ENCODE measurements at places on chromosomes 16 and 17. TPM values are rescaled to one million over a fixed set of nuclear protein-coding genes. Genes with fewer than 3 reads are reported as not detected.

Gene RNF43
- 0.45 TPM for total RNA-seq

Gene FBXW10B
- total RNA-seq = 2.7 TPM

Gene ANKRD40CL
- total RNA-seq = not detected

Gene DNASE1L2
- total RNA-seq = 1.3 TPM

Gene TPSAB1
- not detected for total RNA-seq

Gene RPS15A
- total RNA-seq = 2,340 TPM

Gene PMFBP1
- total RNA-seq = 0.16 TPM

Gene TBC1D3K
- not detected for total RNA-seq

Gene MTSS2
- total RNA-seq = 71.1 TPM

Gene SP6
- 7.7 TPM for total RNA-seq

Gene PNMT
- total RNA-seq = 0.44 TPM

Gene ZNF200
- total RNA-seq = 7.9 TPM

Gene PRR35
- 0.24 TPM for total RNA-seq

Gene SEPTIN1
- 2.2 TPM for total RNA-seq

Gene OR4D1
- total RNA-seq = not detected

Gene DNAI2
- not detected for total RNA-seq

Gene PRSS33
- total RNA-seq = 0.06 TPM

Gene MYO18A
- total RNA-seq = 19.9 TPM

Gene SRRM2
- 410 TPM for total RNA-seq

Gene ALOX12
- not detected for total RNA-seq

Gene C17orf78
- not detected for total RNA-seq

Gene IL17C
- not detected for total RNA-seq

Gene NPIPA7
- 9.7 TPM for total RNA-seq

Gene ANKRD13B
- total RNA-seq = 30.7 TPM

Gene SLC13A2
- 0.10 TPM for total RNA-seq

Gene IFT20
- total RNA-seq = 52.2 TPM

Gene PRAC2
- total RNA-seq = not detected

Gene MT1E
- total RNA-seq = 0.15 TPM

Gene SNF8
- total RNA-seq = 311 TPM

Gene EIF3C
- 364 TPM for total RNA-seq

Gene AKAP10
- total RNA-seq = 22.8 TPM

Gene NLRC3
- 0.02 TPM for total RNA-seq

All from A549 treated with AZD2906 at 1 μM for 4 hours (cell line).